Neural crest cell (in vitro differentiated cells): ENCODE measurements at places on chromosomes 7 and 10. TPM values are rescaled to one million over a fixed set of nuclear protein-coding genes. Genes with fewer than 3 reads are reported as not detected.

GRCh38 chr10:132571650-132572544, 34.3 kb downstream of the INPP5A start:
- DNase-seq: no peak

DNA sequence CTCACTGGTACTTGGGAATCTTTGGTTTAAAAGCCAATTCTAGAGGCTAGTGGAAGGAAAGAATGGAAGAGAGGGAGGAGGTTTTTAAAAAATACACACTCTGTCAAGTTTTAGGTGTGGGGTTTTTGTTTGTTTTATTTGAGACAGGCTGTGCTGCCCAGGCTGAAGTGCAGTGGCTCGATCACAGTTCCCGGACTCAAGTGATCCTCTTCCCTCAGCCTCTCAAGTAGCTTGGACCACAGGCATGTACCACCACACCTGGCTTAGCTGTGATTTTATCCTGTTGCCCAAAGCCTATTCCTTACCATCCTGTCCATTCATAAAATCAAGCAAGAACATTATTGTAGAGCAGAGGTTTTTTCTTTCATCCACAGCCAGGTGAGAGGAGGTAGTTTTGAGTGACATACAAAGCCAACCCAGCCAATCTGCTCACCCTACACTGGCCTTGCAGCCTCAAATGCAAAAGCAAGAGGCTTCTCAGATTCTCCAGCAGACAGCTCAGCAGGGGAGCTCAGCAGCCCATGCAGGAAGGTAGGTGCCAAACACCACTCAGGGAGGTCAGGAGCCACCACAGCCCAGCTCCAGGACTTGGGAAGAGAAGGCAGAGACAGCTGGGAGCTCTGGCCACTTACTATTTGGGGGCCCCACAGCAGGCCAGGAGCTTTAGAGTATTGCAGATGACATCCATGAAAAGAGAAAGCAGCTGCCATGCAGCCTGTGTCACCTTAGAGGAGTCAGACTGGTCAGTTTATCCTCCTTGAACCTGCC, 65.8 kb downstream of the TMEM209 start:
- DNase-seq: no peak

DNA sequence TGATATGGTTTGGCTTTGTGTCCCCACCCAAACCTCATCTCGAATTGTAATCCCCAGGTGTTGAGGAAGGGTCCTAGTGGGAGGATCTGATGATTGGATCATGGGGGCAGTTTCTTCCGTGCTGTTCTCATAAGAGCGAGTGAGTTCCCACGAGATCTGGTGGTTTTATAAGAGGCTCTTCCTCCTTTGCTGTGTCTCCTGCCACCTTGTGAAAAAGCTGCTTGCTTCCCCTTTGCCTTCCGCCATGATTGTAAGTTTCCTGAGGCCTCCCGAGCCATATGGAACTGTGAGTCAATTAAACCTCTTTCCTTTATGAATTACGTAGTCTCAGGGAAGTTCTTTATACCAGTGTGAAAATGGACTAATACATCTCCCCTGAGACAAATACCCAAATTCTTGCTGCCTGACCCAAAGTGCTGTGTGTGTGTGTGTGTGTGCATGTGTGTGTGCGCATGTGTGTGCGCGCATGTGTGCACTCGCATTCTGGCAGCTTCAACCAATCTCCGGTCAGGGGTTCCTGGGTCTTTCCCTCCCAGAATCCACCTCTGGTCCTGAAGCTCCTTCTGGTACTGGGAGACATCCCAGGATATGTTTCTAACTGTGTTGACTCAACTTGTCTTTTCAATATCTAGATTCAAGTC, 98.1 kb upstream of the LRRC4 start:
- no peak for DNase-seq

GRCh38 chr7:108204281-108204796, 74.2 kb upstream of the LAMB4 start:
- DNase-seq: no peak

- no peak for DNase-seq
Measured at GRCh38 chr7:22378199-22378980, 21.4 kb upstream of the RAPGEF5 start.

- DNase-seq: no peak
Measured at GRCh38 chr10:62238880-62239279, 29.8 kb downstream of the RTKN2 start.

- DNase-seq: no peak
Measured at GRCh38 chr10:4344492-4344994, 481.5 kb upstream of the AKR1E2 start.

DNA sequence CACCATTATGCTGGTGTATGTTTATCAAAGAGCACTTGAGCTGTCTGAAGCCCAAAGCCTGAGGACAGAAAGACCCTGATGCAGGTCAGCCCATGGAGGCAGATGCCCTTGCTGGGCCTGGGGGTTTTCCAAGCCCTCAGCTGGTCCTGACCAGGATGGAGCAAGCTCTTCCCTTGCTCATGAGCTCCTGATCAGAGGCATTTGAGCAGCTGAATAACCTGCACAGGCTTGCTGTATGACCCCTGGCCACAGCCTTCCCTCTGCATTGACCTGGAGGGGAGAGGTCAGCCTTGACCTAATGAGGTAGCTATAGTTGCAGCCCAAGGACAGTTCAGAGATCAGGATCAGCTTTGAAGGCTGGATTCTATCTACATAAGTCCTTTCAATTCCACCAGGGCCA, 13.0 kb downstream of the AQP1 start:
- no peak for DNase-seq

DNA sequence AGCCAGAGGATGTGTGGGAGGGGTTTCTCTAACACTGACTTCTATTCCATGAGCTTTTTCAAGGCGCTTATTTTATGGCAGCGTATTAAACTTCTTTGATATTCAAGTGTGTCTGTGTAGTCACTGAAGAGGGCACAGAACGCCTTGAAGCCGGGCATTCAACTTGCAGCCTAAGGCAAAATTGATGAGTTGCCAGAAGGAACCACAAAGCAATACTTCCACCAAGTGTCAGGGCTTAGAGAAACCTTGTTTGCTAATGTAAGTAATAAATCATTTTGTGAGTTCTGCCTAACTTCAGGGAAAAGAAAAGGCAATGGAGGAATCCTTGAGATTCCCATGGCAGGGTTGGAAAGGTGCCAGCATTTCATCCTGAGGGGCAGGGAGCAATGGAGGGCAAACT, 163.8 kb downstream of the LCOR start:
- no peak for DNase-seq

DNA sequence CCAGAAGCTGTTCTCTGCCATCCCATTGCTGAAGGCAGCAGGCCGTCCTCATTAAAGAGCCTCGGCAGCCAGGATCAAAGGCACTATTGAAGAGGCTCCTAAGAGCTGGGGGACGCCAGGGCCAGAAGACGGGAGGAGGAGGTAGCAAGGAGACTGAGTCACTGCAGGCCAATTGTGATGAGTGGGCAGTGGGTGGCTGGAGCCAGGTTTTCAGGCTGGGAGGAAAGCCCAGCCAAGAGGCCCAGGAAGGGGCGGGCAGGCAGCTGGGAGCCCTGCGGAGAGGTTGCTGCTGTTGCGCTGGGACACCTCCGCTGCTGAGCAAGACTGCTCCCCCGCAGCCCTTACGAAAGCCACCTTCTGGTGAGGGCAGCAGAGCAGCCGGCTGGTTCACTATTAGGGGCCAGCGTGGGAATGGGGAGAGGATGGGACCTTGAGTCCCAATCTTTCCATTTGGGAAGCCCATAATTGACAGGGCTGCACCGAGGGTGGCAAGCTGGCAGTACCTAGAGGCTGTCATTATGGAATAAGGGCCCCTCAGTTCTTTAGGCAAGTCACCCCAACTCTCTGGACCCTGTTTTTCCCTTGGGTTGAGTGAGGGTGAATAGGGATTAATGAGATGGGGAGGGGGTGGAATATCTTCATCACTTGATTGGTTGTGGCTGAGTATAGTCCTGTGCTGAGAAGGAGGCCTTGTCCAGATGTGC, 48.4 kb downstream of the UNC5B start:
- DNase-seq: no peak

DNA sequence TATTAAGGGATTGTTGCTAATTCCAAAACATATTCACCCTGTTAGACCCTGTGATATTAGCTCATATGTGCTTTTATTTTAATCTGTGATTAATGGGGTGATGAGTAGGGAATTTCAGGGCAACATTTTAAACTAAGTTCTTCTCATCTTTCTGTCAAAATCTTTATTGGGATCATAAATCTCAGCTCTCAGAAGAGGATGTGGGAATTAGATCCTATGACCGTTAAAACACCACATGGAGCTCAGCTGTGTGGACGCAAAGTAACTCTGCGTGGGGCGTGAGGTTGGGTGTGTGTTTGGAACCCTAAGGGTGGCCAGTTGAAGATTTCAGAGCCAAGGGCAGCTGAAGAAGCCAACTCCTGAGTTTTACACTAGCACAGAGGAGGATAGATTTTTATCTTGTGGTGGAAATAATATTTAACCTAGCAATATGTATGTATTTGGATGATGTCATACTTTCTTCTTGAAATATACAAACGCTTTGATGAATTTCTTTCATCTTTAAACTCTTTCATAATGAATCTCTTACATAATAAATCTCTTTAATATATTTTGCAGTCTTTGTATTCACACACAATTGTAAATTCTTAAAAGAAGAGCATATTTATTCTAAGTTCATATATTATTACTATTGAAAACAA, 64.4 kb downstream of the EPDR1 start:
- no peak for DNase-seq

- no peak for DNase-seq
Measured at GRCh38 chr10:71821909-71822763, 28.9 kb downstream of the PSAP start.

GRCh38 chr10:129814681-129815646, 149.1 kb downstream of the EBF3 start:
- no peak for DNase-seq

- DNase-seq: no peak
Measured at GRCh38 chr7:157576415-157576814, 239.6 kb downstream of the DNAJB6 start.

DNA sequence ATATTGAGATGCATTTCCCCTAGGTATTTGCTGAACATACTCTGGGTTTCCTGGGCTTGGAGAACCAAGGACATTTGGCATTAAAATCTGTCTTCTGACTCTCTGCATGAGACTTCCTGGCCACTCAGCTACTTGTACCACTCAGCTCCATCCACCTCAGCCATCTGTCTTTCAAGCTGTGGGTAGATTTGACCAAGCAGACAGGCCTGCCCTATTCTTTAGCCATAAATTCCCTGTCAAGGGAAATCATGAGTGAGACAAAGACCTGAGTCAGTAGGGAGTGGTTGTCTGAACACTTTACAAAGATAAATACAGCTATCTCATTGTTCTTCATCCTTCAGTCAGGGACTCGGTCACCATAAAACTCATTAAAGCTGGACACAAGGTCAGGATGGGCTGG, 399.1 kb downstream of the GPAM start:
- DNase-seq: no peak

The CNPY1 gene
- total RNA-seq: 1.5 and 2.4 TPM in 2 replicates

The NOBOX gene
- total RNA-seq: not detected in 2 replicates

The GCK gene
- 0.42 and 0.52 TPM in 2 replicates for total RNA-seq
